ENCODE measurements at places on chromosomes 7 and 10. TPM values are rescaled to one million over a fixed set of nuclear protein-coding genes. Genes with fewer than 3 reads are reported as not detected.

DNA sequence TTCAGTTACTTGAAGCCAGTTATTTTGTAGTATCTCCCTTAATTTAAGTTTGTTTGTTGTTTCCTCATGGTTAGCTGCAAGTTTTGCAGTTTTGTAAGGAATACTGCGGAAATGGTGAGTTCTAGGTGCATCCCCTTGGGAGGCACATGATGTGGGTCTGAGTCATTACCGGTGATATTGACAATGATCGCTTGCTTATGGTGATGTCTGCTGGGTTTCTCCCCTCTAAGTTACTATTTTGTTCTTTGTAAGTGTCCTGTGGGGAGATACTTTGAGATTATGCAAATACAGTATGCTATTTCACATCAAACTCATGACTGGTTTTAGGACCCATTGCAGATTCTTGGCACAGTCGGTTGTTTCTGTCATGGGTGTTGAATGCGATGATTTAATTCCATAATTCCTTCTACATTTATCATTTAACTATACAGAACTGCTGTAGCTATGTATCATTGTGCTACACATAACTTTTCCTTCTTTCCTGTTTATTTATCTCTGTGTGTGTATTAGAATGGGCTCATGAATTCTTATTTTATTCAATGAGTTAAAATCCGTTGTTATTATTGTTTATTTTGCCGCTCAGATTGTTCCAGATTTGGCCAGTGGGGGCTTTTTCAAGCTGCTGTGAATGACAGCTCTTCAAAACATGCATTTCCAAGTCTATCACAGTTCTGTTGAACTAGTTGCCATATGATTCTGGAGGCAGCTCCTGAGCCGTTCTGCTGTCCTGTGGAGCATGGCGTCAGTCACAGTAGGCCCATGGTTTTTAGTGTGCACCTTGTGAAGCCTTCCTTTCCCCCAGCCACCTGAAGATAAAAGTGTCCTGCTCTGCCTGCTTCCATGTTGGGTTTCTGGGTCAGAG lies 18.4 kb downstream of the TSPAN14 start:
- no peak for DNase-seq

- no peak for DNase-seq
Observed at GRCh38 chr10:72702868-72703581, 11.1 kb downstream of the MCU start.

GRCh38 chr7:131843898-131844331 lies 287.5 kb upstream of the PODXL start:
- no peak for DNase-seq

GRCh38 chr10:4370376-4370775 lies 455.6 kb upstream of the AKR1E2 start:
- peak; percentile 36 for DNase-seq

DNA sequence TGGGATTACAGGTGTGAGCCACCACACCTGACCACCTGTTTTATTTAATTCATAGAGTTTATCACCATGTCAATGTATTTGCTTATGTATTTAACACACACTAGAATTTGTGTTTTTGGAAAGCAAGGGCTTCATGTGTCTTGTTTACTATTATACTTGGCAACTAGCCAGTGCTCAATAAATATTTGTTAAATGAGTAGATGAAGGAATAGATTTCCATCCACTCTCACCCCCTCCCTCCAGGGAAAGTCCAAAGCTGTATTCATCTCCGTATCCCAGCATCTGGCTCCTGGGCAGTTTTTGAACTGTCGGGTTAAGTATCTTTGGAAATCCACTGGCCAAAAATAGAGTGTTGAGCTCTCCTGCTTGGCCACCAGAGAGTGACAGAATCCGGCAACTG lies 4.6 kb upstream of the RADIL start:
- no peak for DNase-seq

DNA sequence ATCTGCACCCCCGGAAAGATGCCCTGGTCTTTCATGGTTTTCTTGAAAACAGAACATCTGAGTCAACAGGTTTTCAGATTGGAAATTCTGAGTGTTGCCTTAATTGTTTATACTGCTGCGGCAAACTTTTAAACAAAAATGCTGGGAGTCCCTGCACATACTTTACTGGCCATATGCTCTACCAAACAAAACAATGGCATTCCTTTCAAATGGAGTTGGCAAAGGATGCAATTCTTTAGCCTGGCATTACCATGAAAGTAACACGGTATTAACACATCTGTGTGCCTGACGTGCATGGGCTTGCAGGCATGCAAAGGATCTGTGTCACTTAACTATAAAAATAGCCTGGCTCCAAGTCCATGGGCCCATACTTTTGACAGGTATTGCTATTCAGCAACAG lies 4.2 kb downstream of the INHBA start:
- no peak for DNase-seq

The WEE2 gene
- 0.19 TPM for polyA plus RNA-seq

The MTERF1 gene
- polyA plus RNA-seq = 22.6 TPM

The TET1 gene
- polyA plus RNA-seq = 15.1 TPM
